ENCODE measurements at places on chromosomes 5 and 9.

DNA sequence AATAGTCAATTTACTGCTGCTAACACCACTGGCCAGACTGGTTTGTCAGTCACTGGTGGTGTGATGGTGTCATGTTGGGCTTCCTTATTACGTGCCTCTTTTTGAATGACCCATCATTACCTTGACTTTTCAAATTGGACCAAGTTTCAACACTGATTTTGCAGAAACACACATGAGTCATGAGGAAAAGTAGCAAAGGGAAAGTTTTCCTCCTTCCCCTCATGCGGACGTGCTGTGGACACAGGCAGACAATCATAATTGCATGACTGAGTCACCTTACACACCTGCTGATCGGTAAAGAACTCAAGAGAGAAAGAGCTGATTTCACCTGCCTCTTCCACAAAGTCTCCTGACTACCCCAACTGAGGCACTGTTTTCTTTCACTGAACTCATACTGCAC is 324.5 kb downstream of the ARRDC3 start:
- peak; percentile 69 for DNase-seq

DNA sequence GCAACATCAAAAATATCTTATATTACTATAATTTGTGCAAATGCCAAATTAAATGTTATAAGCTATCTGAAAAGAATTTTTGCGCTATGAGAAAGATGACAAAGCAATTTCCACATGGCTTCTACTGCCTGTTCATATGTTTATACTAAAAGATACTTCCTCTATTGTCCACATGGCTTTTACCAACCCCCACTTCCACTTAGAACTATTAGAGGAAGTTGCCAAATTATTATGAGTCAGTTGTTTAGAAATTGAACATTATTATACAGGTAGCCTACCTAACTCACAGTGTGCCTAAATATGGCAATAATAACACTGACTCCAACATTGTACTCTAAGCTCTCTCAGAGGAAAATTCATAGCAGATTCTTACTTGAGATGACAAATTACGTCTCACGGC is 37.6 kb upstream of the SLC27A6 start:
- DNase-seq = no peak

GRCh38 chr9:2709645-2710101 is 7.6 kb upstream of the KCNV2 start:
- DNase-seq = no peak

DNA sequence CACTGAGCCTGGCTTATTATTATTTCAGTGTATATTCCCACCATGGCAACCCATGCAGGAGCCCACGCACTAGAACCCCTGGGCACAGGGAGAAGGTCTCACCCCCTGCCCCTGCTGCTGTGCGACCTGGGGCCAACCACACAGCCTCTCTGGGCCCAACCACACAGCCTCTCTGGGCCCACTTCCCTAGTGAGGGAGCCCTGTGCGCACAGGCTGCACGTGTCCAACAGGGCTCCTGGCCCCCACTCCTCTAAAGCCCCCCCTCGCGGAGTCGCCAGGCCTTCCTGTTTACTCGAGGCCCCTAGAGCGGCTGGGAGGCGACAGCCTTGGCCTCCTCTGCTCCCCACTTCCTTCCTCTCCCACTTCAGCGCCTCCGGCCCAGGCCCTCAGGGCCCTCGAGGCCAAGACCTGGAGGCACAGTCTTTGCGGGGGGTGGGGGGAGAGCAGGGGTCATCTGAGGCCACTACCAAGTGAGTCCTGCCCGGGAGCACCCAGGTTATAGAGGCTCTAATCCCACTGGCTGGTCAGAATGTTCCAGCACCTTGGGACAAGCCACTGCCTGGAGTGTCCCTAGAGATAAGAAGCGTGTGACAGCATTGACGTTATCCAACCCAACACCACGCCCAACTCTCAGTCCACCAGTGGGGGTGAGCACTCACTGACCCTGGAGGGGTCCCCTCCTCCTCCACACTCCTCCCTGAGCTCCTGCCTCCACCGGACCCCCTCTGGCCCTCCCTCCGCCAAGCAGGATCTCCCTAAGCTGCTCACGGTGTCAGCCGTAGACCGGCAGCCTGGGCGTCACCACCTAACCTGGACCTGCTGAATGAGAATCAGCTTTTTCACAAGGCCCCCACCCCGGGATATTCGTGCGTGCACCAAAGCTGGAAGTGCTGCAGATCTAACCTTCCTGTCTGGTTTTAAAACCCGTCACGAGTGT is 7.9 kb upstream of the ENG start:
- DNase-seq = no peak

GRCh38 chr9:121998513-121999049 is 94.5 kb downstream of the TTLL11 start:
- no peak for DNase-seq

DNA sequence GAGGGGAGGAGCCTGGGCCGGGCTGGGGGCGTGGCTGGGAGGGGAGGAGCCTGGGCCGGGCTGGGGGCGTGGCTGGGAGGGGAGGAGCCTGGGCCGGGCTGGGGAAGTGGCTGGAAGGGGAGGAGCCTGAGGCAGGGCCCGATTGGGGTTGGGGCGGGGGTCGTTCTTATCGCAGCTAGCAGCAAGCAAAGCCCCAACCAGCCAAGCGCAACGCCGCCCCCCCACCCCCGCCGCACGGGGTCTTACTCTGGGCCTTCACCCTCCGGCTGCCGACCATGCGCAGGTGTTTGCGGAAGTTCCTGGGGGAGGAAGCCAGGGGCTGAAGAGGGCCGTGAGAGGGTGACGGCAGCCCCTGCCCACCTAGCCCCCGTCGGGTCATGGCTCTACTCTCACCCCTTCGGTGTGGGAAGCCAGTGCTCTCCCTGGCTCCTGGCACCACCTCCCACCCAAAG is 5.0 kb downstream of the NSMF start:
- no peak for DNase-seq

- DNase-seq = no peak
Observed at GRCh38 chr5:36638056-36638455, 31.6 kb downstream of the SLC1A3 start.

DNA sequence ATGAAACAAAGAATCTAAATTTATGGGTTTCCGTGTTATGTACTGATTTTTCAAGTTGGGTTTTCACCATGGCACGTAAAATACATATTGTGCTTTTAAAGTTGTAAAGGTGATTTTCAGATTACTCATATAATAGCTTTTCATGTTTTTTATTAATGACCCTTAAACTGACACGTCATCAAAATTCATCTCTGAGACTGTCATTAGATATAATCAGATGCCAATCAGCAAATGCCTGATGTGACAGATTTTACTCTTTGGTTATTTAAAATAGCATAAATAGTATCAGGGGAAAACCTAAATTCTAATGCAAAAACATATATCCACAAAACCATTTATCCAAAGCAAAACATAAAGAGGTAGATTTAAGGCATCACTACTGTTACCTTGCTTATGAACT is 11.0 kb downstream of the RFX3 start:
- DNase-seq = no peak

DNA sequence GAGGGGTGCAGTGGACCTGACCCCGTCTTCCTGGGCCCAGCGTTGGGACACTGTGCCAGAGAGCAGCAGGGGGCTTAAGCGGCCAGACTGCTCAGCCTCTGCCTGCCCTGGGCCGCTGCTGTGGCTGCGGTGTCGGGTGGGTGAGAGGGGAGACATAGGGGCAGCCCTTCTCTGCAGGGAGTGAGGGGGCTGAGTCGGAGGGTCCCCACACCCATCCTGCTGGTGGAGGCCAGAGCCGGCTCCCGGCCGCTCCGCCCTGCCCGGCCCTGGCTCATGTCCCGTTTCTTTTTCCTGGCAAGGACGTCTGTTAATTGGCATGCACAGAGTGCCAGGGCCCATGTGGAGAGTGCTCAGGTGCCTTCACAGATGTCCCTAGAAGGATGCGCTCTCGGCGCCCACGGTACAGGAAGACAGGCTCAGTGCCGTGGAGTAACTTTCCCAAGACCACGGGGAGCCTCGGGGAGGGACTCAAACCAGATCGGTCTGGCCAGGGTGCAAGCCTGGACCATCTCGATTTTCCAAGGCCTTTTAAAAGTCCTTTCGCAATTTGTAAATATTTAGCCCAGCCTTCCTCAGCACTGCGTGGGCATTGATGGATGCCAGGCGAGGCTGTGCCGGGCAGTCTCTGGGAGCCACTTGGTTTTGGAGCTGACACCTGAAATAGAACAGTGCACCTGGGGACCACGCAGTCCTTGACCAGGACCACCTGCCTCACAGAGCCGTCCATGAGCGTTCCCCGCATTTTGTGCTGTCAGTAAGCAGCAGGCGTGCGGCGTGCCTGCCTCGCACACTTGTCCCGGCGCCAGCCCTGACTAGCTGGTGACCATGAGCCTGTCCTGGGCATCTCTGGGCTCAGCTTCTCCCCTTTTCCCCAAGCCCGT is 60.9 kb downstream of the RXRA start:
- DNase-seq = no peak

DNA sequence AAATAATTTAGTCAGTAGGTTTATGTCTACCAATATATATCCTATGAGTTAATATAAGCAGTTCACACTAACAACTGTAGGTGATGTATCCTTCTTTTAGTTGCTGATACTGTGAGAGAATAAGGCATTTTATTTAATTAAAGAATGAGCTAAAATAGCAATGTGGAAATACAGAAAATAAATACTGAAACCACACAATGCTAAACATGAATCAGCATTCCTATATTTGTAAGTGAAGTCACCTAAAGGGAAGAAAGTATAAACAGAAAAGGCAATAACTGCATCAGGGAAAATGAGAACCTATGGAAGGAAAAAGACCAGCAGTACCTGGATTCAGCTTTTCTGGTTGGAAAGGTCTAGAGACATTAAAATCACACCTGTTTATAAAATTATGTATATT is 336.0 kb downstream of the PDE4D start:
- DNase-seq = no peak

DNA sequence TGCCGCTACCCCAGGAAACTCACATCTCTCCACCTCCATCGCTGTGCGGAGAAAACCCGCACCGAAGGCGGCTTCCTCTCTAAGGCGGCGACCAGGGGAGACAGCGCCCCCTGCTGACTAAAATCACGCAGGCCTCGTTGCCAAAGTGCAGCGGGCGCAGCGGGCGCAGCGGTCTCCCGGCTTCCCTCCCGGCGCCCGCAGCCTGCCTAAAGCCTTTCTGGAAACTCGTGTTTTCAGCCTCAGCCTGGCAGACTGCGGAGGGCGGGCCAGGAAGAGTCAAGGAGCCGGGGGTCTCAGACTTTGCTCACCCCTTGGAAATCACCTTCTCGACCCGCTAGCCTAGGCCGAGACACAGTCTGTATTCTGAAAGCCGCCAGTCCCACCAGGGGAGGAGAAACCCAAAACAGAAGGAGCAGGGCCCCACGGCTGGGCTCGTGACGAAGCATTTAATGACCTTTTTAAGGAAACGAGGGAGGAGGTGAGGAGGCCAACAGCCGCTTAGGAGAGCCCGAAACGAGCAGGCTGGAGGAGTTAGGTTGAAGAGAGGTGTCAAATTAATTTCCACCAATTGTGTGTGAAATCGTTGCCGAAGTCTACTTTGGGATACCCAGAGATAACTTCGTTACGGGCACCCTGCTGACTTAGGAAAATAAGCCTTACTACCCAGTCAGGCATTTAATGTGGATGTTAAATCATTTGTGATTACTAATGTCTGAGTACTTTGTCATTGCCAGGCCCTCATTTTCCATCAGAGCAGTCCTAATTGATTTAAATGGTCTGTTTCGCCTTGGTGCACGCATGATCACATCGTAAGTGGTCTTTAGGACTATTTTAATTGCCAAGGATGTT is 7.3 kb upstream of the FOXB2 start:
- no peak for DNase-seq

DNA sequence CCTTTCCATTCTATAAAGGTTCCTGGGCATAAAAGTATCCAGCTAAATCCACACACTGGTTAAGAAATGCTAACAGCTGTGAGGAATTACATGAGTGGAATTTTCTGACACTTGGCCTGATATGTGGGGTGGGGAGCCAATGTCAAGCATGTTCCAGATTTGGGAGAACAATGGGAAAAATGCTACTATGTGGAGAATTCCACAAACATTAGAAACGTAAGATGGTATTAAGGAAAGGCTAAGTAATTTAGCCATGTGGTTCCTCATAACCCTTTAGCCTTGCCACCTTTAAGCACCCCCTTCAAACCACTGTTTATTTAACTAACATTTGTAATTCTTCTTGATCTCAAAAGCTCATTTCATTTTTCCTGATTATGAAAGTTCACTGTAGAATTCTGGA is 149.2 kb downstream of the GNA14 start:
- no peak for DNase-seq

- no peak for DNase-seq
Observed at GRCh38 chr9:114482593-114482992, 22.7 kb downstream of the WHRN start.

GRCh38 chr5:159783726-159784247 is 132.5 kb upstream of the ADRA1B start:
- DNase-seq = no peak

Measured in kidney epithelial cell (primary cell).